ENCODE measurements at places on chromosomes 12 and 14.

DNA sequence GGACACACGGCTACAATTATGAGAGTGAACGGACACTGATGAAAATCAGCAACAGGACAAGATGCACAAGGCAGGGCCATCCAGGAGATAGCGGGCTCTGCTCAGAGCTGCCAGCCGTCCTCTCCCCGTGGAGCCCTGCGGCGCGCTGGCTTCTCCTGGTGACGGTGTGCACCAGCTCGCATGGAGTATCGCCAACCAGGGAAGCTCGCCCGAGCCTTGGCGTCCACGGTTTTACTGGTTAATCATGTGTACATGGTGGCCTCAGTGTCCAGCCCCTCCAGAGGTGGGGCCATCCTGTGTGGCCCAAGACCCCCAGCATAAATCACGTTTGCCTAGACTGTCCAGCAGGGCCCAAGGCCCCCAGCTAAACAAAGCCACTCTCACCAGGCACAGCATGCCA lies 31.2 kb upstream of the DYNC1H1 start:
- no peak for DNase-seq

DNA sequence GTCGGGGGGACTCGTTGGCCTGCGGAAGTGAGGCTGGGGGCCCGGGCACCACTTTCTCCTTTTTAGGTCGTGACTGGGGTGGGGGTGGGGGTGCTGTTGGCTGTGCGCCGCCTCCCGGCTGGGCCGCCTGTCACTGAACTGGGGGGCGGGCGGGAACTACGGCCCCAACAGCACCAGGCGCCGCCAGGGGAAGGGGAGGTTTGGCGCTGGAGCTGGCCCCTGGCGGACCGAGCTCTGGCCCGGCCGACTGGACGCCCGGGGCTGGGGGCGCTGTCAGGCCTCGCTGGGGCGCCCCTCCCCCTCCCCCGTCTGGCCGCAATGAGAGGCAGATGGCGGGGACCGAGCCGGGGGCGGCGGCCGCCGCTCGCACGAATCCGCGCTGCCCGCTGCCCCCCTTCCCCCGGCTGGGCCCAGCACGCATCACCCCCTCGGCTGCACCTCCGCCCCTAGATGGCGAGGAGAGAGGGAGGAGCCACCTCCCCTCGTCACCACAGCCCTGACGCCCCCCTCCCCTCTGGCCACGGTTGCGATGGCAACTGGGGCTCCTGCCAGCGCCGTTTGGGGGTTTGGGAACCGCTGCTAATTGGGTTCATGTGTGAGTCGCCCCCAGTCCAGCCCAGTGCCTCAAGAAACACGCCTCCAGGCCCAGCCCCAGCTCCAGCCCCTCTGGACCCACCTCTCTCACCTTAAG lies 723 bp downstream of the NFATC4 start:
- DNase-seq, result peak; percentile 39

DNA sequence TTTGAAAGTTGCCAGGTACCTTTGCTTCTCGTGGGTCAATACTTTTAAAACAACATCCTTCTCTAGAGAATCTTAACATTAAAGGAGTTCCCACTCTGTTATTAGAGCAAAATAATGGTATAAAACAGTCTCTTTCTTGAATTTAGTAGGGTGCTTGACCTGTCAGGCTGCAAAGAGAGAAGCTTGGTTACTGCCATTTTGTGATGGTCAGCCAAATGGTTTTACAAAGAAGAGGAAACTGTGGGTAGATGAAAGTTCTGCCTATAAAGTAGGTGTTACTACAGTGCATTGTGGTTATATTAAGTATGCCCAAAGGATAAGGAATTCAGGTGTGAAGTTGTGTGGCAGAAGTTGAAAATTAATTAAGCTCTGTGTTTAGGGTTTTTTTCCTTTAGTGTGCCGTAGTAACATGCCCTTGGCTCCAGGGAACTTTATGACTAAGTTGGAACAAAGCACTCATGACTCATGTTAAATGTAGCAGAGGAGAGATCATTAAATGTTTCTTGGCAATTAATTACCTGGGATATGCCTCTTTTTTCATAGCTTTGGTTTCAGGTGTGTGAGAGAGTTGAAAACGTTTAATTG lies 354.0 kb upstream of the KITLG start:
- DNase-seq, result no peak

- DNase-seq, result no peak
Measured at GRCh38 chr12:25087596-25087995, 107.4 kb downstream of the DNAI7 start.

DNA sequence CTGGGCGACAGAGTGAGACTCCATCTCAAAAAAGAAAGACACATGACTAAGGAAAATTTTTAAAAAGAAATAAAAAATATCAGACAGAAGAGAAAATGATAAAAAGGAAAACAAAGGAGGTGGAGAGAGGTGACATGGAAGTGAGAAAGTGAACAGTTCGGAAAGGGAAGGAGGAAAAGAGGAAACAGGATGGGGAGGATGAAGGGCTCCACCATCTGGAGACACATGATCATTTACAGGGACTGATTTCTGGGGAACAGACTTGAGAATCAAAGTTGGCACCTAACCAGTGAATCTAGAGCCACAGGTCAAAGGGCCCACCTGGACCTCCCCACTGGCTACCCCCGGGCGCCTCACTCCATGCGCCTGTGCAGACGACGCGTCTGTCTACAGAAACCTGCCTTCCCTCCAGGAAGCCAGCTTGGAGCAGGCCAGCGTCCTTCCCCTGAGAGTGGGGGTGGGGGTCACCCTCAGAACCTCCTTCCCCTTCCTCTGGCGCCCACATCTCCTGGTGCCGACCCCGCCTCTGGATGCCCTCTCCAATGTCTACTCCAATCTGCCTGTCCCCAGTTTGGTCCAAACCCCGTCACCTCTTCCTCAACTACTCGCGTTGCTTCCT lies 60.5 kb downstream of the AMN start:
- no peak for DNase-seq
